ENCODE measurements at places on chromosomes 2 and 18.

- DNase-seq = no peak
- H3K4me1 ChIP-seq = no peaks in the 10 kb centered on the region
- no peaks in the 10 kb centered on the region for H3K36me3 ChIP-seq
- H3K4me3 ChIP-seq = no peak overlapping the region
- H3K27me3 ChIP-seq = no peaks in the 10 kb centered on the region
These were observed 304.6 kb downstream of the MTX2 start for GRCh38 chr2:176573612-176574483.

- H3K27me3 ChIP-seq = no peaks in the 10 kb centered on the region
- no peaks in the 10 kb centered on the region for H3K36me3 ChIP-seq
- no peak overlapping the region for H3K4me3 ChIP-seq
- DNase-seq = no peak
- H3K4me1 ChIP-seq = no peaks in the 10 kb centered on the region
These were observed 70.7 kb downstream of the PAX3 start for GRCh38 chr2:222228054-222228453.

GRCh38 chr2:201872591-201872990 is 66.3 kb downstream of the CDK15 start:
- no peaks in the 10 kb centered on the region for H3K36me3 ChIP-seq
- H3K4me3 ChIP-seq = no peak overlapping the region
- no peaks in the 10 kb centered on the region for H3K27me3 ChIP-seq
- H3K27ac ChIP-seq = no peak overlapping the region
- H3K4me1 ChIP-seq = no peaks in the 10 kb centered on the region

DNA sequence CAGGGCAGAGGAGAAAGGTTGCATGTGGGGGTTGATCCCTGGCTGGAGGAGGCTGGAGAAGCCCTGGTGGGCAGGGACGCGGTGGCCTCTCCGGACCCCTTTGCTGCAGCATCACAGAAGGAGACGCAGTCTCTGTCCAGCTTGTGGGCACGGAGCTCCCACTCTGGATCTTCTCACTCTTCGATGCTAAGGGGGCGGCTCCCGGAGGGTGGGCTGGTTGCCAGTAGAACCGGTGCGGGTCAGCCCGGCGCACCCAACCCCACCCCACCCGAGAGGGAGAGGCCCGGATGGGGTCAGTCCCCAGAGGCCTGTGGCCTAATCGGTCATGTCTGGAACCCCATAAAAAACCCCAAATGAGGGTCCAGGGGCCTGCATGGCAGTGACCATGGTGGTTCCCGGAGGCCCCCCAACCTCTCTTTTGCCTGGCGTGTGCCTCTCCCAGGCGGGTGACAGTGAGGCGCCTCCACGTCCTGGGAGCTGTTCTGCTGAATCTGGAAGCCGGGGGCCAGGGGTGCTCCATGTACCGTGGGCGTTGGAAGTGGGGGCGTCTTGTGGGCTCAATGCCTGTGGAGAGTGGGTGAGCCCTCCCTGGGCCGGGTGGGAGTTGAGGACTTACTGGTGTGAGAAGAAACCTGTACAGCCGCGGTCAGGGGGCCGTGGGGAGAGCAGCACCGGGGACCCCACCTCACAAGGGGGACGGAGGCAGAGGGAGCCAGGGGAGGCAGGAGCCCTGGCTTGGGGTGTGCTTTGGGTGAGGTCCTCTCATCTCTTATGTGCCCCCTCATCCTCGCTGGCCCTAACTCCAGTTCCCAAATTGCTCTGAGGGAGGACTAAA is 79.6 kb downstream of the RTP5 start:
- no peak overlapping the region for H3K27ac ChIP-seq
- no peaks in the 10 kb centered on the region for H3K36me3 ChIP-seq
- H3K27me3 ChIP-seq = no peaks in the 10 kb centered on the region
- DNase-seq = no peak
- no peak overlapping the region for H3K4me3 ChIP-seq
- H3K4me1 ChIP-seq = no peaks in the 10 kb centered on the region

- H3K27ac ChIP-seq = no peak overlapping the region
- H3K4me1 ChIP-seq = no peaks in the 10 kb centered on the region
- DNase-seq = no peak
- no peaks in the 10 kb centered on the region for H3K36me3 ChIP-seq
- H3K4me3 ChIP-seq = no peak overlapping the region
These were observed 83.1 kb downstream of the NBEAL1 start for GRCh38 chr2:203097735-203098134.

GRCh38 chr18:12397254-12397653 is 10.5 kb upstream of the PRELID3A start:
- no peak for DNase-seq
- no peak overlapping the region for H3K4me3 ChIP-seq
- no peaks in the 10 kb centered on the region for H3K27me3 ChIP-seq

GRCh38 chr2:31810200-31810917 is 200.4 kb downstream of the MEMO1 start:
- DNase-seq = no peak
- H3K36me3 ChIP-seq = no peaks in the 10 kb centered on the region
- no peaks in the 10 kb centered on the region for H3K4me1 ChIP-seq
- no peak overlapping the region for H3K27ac ChIP-seq
- no peaks in the 10 kb centered on the region for H3K27me3 ChIP-seq
- H3K4me3 ChIP-seq = no peak overlapping the region

- H3K27me3 ChIP-seq = no peaks in the 10 kb centered on the region
- no peaks in the 10 kb centered on the region for H3K4me1 ChIP-seq
- no peak overlapping the region for H3K27ac ChIP-seq
- no peak overlapping the region for H3K4me3 ChIP-seq
These were observed 198.5 kb downstream of the LOXHD1 start for GRCh38 chr18:46458472-46458871.

GRCh38 chr2:27831279-27832050 is 58.7 kb downstream of the RBKS start:
- no peak overlapping the region for H3K27ac ChIP-seq
- H3K4me1 ChIP-seq = no peaks in the 10 kb centered on the region
- DNase-seq = no peak
- H3K4me3 ChIP-seq = no peak overlapping the region
- no peaks in the 10 kb centered on the region for H3K36me3 ChIP-seq
- H3K27me3 ChIP-seq = no peaks in the 10 kb centered on the region

DNA sequence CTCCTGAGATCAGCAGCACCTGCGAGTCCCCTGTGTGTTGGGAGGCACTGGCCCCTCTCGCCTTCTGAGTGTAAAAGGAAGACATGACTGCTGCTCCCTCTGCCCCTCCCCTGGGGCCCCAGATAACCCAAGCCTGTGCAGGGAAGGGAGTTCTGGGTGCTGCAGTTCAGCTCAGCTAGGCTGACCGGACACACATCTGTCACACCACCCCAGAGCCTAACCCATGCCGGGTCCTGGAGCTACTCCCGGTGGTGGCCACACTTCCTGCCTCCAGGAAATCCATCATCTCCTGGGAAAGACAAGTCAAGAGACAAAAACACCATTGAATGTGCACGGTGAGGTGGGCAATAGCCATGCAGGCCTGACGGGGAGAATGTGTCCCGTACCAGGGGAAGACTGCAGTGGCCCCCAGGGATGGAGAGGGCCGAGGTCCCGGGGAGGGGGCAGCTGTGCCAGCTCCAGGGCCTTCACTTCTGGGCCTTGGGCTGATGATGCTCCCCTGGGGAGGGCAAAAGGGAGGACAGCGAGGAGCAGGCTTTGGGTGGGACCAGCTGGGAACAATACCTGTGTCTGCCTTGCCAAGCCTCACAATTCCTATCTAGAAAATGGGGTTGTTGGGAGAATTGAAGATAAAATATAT is 210.6 kb downstream of the TFCP2L1 start:
- H3K27me3 ChIP-seq = no peaks in the 10 kb centered on the region
- H3K4me1 ChIP-seq = no peaks in the 10 kb centered on the region
- H3K36me3 ChIP-seq = no peaks in the 10 kb centered on the region
- no peak overlapping the region for H3K4me3 ChIP-seq
- no peak overlapping the region for H3K27ac ChIP-seq
- DNase-seq = no peak

GRCh38 chr2:226228080-226228479 is 571.5 kb downstream of the IRS1 start:
- H3K4me1 ChIP-seq = no peaks in the 10 kb centered on the region
- no peaks in the 10 kb centered on the region for H3K36me3 ChIP-seq
- H3K27ac ChIP-seq = no peak overlapping the region
- no peaks in the 10 kb centered on the region for H3K27me3 ChIP-seq

- H3K4me1 ChIP-seq = no peaks in the 10 kb centered on the region
- DNase-seq = no peak
- H3K27me3 ChIP-seq = no peaks in the 10 kb centered on the region
These were observed 24.9 kb downstream of the CERS6 start for GRCh38 chr2:168480825-168481585.

DNA sequence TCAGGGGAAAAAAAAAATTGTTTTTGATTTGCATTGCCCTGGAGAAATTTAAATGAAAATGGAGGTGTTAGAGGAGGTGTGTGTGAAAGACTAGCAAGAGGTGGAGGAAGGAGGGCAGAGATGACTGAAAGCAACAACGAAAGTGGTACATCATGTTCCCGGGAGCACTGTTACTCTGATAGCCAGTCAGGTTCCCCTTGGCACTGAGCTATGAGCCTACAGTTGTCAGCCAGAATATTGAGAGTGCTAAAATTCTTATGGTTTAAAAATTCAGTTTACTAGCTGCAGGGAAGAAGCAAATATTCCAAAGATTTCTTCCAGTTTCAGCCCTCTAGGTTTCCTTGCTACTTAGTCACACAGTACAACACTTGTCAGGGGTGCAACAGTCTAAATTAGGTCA is 366.7 kb upstream of the DLGAP1 start:
- H3K4me3 ChIP-seq = no peak overlapping the region
- no peak for DNase-seq
- H3K27ac ChIP-seq = no peak overlapping the region
- H3K27me3 ChIP-seq = no peaks in the 10 kb centered on the region

- peaks cover 7% of the 10 kb centered on the region for H3K4me1 ChIP-seq
- peak overlapping the region; percentile 47 for H3K4me3 ChIP-seq
- peak; percentile 64 for DNase-seq
- no peaks in the 10 kb centered on the region for H3K36me3 ChIP-seq
- no peaks in the 10 kb centered on the region for H3K27me3 ChIP-seq
These were observed 96.0 kb downstream of the INHBB start for GRCh38 chr2:120441744-120442471.

DNA sequence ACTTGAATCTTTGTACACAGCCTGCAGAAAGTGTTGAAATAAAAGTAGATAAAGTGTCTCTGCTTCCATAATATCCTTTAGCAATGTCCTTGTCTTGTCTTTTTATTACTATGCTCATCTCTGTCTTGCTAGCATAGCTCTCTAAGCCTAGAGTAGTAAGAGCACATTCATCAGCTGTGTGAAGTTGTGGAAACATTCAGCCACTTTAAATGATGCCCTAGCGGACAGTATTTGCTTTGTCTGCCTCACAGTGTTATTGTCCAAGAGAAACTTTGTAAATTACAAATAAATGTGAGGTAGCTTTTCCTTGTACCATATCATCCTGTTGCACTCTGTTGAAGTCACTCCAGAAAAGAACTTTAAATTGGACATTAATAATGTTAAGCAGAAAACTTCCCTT is 60.3 kb upstream of the TTC21B start:
- no peak for DNase-seq
- H3K4me1 ChIP-seq = no peaks in the 10 kb centered on the region
- no peaks in the 10 kb centered on the region for H3K36me3 ChIP-seq

- H3K36me3 ChIP-seq = no peaks in the 10 kb centered on the region
- H3K27me3 ChIP-seq = no peaks in the 10 kb centered on the region
- H3K4me3 ChIP-seq = no peak overlapping the region
- H3K4me1 ChIP-seq = no peaks in the 10 kb centered on the region
- H3K27ac ChIP-seq = no peak overlapping the region
- no peak for DNase-seq
These were observed 301.5 kb upstream of the MGAT5 start for GRCh38 chr2:133952420-133952819.

GRCh38 chr18:63444580-63444979 is 22.3 kb upstream of the VPS4B start:
- DNase-seq = no peak
- H3K27ac ChIP-seq = peak overlapping the region; percentile 66
- H3K4me3 ChIP-seq = no peak overlapping the region
- H3K4me1 ChIP-seq = no peaks in the 10 kb centered on the region

- H3K27ac ChIP-seq = peak overlapping the region; percentile 86
- peak overlapping the region; percentile 26 for H3K4me3 ChIP-seq
- H3K36me3 ChIP-seq = no peaks in the 10 kb centered on the region
- DNase-seq = peak; percentile 92
These were observed 62.6 kb downstream of the MOGAT1 start for GRCh38 chr2:222733846-222734702.

DNA sequence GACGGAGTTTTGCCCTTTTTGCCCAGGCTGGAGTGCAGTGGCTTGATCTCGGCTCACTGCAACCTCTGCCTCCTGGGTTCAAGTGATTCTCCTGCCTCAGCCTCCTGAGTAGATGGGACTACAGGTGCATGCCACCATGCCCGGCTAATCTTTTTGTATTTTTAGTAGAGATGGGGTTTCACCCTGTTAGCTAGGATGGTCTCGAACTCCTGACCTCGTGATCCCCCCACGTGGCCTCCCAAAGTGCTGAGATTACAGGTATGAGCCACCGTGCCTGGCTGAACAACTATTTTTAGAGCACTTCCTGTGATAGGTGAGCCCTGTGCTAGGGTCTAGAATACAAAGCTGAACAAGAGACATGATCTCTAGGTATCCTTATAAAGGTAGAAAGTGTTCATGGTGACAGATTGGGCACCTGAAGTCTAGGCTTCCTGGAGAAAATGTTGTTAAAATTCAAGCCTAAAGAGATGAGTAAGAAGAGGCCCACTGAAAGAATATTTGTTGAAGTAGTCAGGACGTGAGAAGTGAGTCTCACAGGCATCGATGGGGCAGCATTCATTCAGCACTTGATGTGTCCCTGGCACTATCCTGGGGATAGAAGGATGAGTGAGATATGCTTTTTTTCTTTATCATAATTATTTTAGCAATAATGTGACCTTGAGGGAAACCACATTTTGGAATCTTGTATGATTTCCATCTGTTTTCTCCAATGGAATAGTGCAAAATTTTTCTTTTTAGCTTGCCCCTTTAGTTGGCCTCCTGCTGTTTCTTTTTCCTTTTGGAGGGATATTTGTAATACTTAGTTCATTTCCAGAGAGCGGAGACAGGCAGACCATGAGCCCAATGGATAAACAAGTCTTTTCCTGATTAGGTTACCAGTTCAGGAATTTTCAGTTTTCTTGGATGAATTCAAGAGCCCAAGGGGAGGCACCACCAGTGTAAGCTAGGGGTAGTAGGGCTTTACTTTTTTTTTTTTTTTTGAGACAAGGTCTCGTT is 5.1 kb downstream of the ZNF236 start:
- no peak for DNase-seq
- H3K27me3 ChIP-seq = no peaks in the 10 kb centered on the region
- no peak overlapping the region for H3K4me3 ChIP-seq
- no peak overlapping the region for H3K27ac ChIP-seq
- peaks cover 3% of the 10 kb centered on the region for H3K4me1 ChIP-seq

GRCh38 chr2:54648256-54648655 is 75.2 kb upstream of the EML6 start:
- H3K4me3 ChIP-seq = no peak overlapping the region
- no peaks in the 10 kb centered on the region for H3K4me1 ChIP-seq
- H3K27me3 ChIP-seq = no peaks in the 10 kb centered on the region
- DNase-seq = no peak
- H3K27ac ChIP-seq = no peak overlapping the region

- no peak overlapping the region for H3K4me3 ChIP-seq
- no peaks in the 10 kb centered on the region for H3K36me3 ChIP-seq
- no peak overlapping the region for H3K27ac ChIP-seq
- no peaks in the 10 kb centered on the region for H3K27me3 ChIP-seq
- no peak for DNase-seq
These were observed 68.7 kb downstream of the PRKCE start for GRCh38 chr2:45720210-45720609.

GRCh38 chr2:105262651-105263091 is 21.1 kb downstream of the GPR45 start:
- H3K4me3 ChIP-seq = no peak overlapping the region
- no peaks in the 10 kb centered on the region for H3K27me3 ChIP-seq
- no peaks in the 10 kb centered on the region for H3K36me3 ChIP-seq
- no peaks in the 10 kb centered on the region for H3K4me1 ChIP-seq
- no peak for DNase-seq
- H3K27ac ChIP-seq = no peak overlapping the region
